Breast epithelium (tissue), 4 donors: ENCODE measurements at places on chromosomes 2 and 18.

- H3K27me3 ChIP-seq: no peaks in the 10 kb centered on the region
- no peaks in the 10 kb centered on the region for H3K36me3 ChIP-seq
- peak within 1 kb of the TSS; percentile 72 for H3K4me3 ChIP-seq
- no peaks in the 10 kb centered on the region for H3K4me1 ChIP-seq
- H3K27ac ChIP-seq: peak within 1 kb of the TSS; percentile 97
These were observed at the start of gene TMBIM1 for GRCh38 chr2:218292048-218293014. TSS of gene TMBIM1 (minus strand) at chr2:218292503. CDS start at chr2:218282141, 10,362 bp downstream.

GRCh38 chr2:198314559-198315153 lies 510.3 kb downstream of the PLCL1 start:
- no peaks in the 10 kb centered on the region for H3K27me3 ChIP-seq
- H3K27ac ChIP-seq: no peak overlapping the region
- H3K4me1 ChIP-seq: no peaks in the 10 kb centered on the region
- no peak overlapping the region for H3K4me3 ChIP-seq

DNA sequence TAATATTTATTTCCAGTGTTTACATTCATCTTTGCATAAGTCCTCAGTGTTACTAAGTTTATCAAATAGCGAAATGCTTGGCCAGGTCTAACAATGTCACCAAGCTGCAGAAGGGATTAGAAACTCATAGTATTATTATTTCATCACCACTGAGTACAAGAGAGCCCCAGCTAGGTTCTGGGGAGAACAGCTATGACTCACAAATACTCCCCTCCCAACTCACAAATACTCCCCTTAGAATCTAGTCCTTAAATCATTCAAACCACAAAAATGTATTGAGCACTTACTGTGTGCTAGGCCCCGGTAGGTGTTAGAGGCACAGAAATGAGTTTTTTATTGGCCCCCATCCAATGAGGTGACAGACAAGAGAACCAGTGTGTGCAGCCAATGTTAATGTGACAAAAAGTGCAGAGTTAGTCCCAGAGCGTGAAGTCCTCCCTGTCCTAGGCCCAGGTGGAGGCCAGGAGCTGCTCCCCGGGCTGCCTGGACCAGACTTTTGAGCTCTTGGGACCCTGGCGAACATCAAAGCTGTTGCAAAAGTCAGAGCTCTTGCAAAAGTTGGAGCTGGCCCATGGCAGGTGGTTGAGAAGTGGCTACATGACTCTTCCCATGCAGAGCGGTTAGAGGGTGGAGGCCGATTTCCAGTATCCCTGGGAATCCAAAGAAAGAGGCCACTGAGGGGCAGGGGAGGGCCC lies 9.8 kb downstream of the STEAP3 start:
- no peaks in the 10 kb centered on the region for H3K36me3 ChIP-seq
- H3K27ac ChIP-seq: no peak overlapping the region
- DNase-seq: no peak
- no peaks in the 10 kb centered on the region for H3K4me1 ChIP-seq

- H3K36me3 ChIP-seq: no peaks in the 10 kb centered on the region
- no peaks in the 10 kb centered on the region for H3K4me1 ChIP-seq
- no peaks in the 10 kb centered on the region for H3K27me3 ChIP-seq
- no peak overlapping the region for H3K27ac ChIP-seq
These were observed 125.3 kb upstream of the SLC39A10 start for GRCh38 chr2:195531754-195532153.

DNA sequence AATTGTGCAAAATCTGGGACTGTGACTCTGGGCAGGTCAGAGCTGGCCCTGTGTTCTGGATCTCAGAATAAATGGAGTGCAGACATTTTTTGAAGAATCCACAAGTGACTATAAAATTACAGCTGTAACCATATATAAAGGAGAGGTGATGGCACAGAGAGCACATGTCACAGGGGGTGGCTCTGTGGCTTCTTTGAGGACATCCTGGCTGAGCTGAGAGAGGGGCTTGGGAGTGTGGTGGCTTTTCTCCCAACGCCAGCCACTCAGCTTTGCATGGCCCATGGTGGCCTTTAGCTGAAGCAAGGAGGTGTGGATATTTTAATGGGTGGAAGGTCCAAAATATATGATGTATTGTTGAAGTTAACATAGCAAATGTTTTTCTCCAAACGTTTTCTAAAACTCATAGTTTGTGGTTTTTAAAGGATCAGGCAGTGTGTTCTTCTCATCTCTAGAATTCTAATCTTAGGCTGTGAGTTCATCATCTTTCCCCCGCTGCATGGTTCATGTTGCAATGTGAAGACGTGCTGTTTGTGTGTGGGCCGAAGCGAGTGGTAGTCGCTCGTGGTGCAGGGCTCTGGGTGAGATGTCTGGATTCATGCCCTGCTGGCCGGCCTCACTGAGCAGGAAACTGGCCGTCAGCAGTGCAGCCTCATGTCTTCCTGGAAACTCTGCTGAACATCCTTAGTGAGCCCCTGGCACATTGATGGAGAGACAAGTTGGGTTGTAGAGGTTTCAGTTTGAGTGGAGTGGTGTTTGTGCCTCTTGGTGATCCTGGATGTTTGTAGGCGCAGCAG lies 109.9 kb downstream of the ZNF236 start:
- no peaks in the 10 kb centered on the region for H3K27me3 ChIP-seq
- H3K4me3 ChIP-seq: no peak overlapping the region
- peaks cover 7% of the 10 kb centered on the region for H3K36me3 ChIP-seq
- DNase-seq: no peak
- no peaks in the 10 kb centered on the region for H3K4me1 ChIP-seq
- peak overlapping the region; percentile 38 for H3K27ac ChIP-seq

- no peaks in the 10 kb centered on the region for H3K27me3 ChIP-seq
- DNase-seq: no peak
- H3K27ac ChIP-seq: no peak overlapping the region
- H3K36me3 ChIP-seq: no peaks in the 10 kb centered on the region
- H3K4me1 ChIP-seq: peaks cover 11% of the 10 kb centered on the region
These were observed 1.2 kb downstream of the ME2 start for GRCh38 chr18:50880119-50880465.

DNA sequence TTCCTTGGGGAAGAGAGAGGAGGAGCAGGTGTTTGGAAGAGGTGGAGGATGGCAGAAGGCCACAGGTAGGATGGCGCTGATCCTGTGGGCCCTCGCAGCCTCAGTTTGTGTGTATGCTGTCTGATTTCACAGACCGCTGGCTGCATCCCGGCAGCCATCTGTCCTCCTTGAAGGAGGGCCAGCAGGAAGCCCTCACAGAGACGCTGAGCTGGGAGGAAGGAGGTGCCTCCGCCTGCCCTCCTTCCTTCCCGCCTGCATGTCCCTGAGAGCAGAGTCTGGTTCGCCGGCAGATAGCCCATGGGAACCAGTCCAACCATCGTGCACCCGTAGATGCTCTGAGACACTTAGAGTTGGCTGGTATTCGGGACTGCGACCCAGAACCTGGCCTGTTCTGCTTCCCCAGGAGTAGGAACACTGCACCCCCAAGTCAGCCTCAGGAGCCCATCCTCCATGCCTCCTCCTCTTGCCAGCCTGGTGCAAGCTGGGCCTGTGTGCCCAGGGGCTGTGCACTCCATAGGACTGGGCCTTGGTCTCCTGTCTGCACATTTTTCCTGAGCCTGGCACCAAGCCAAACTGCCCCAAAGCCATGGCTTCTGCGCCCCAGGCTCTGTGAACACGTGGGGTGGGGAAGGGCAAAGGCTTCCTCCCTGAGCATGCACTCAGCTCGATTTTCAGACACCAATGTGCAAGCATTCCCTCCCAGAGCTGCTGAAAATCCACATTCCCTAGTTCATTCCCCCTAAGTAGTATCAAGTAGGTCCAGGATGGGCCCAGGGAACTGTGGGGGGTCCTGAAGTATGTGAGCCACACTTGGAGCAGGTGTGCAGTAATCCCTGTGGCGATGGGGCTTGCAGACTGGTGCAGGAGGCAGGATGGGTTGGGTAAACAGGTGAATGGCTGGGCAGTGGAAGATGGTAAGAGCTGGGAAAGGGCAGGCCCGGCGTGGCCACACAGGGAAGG lies 115.6 kb downstream of the SEPTIN10 start:
- H3K4me3 ChIP-seq: no peak overlapping the region
- H3K4me1 ChIP-seq: no peaks in the 10 kb centered on the region
- no peaks in the 10 kb centered on the region for H3K27me3 ChIP-seq
- no peak for DNase-seq
- no peak overlapping the region for H3K27ac ChIP-seq
- no peaks in the 10 kb centered on the region for H3K36me3 ChIP-seq

DNA sequence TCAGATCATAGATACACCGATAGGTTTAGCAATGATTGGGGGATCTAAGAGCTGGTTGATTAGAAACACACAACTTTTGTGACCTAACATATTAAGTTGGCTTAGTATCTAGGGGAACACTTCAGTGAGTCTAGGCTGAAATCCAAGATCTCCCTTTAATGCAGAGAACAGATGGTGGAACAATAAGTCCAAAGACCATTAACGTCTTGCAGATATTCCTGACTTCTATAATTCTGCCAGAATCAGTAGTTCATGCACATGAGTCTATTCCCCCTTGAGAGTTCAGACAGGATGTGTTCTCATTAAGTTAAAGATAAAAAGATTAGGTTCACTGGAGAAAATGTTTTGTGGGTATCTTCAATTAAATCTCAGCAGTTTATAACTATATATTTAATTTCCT lies 506.5 kb downstream of the TSN start:
- DNase-seq: no peak
- H3K4me1 ChIP-seq: no peaks in the 10 kb centered on the region
- no peak overlapping the region for H3K27ac ChIP-seq
- H3K36me3 ChIP-seq: no peaks in the 10 kb centered on the region

DNA sequence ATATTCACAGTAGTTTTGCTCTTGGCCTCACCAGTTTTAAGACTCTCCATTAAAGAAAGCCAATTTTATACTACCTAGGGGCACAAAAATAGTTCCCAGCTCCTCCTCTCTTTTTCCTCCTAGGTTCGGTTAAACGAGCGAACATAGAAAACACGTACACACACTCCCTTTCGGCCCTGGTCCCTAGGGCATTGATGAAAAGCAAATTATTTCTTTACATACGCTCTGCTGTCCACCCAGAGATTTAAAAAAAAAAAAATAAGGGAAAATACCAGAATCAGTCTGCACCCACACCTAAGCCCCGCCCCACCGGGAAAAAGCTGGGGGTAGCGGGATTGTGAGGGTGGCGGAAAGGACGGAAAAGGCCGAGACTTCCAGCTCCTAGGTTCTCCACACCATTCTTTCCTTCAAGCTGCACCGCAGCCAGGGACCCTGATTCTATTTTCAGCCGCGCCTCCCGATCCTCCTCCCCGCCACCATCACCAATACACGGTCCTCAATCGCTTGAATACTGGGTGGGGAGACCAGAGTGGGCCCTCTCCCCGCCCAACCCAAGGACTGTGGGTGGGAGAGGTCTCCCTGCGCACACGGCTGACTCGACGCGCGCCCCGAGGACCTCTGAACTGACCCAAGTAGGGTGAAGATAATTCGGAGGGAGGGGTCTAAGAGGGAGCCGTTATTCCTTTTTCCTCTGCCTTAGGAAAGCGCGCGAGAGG lies 769 bp downstream of the ATF2 start:
- H3K27me3 ChIP-seq: no peaks in the 10 kb centered on the region
- H3K4me3 ChIP-seq: peak overlapping the region; percentile 91
- no peak for DNase-seq

GRCh38 chr18:62037012-62037742 lies 144.4 kb upstream of the RNF152 start:
- no peaks in the 10 kb centered on the region for H3K36me3 ChIP-seq
- no peak overlapping the region for H3K4me3 ChIP-seq
- H3K27me3 ChIP-seq: no peaks in the 10 kb centered on the region
- no peak for DNase-seq

- no peak for DNase-seq
- H3K4me1 ChIP-seq: no peaks in the 10 kb centered on the region
- no peaks in the 10 kb centered on the region for H3K27me3 ChIP-seq
- no peak overlapping the region for H3K27ac ChIP-seq
- no peaks in the 10 kb centered on the region for H3K36me3 ChIP-seq
These were observed 85.0 kb downstream of the TMEM247 start for GRCh38 chr2:46564350-46564749.

GRCh38 chr2:106534471-106534870 lies 47.3 kb downstream of the CD8B2 start:
- H3K27ac ChIP-seq: no peak overlapping the region
- no peaks in the 10 kb centered on the region for H3K36me3 ChIP-seq
- H3K27me3 ChIP-seq: no peaks in the 10 kb centered on the region
- no peaks in the 10 kb centered on the region for H3K4me1 ChIP-seq
- no peak for DNase-seq
- no peak overlapping the region for H3K4me3 ChIP-seq

DNA sequence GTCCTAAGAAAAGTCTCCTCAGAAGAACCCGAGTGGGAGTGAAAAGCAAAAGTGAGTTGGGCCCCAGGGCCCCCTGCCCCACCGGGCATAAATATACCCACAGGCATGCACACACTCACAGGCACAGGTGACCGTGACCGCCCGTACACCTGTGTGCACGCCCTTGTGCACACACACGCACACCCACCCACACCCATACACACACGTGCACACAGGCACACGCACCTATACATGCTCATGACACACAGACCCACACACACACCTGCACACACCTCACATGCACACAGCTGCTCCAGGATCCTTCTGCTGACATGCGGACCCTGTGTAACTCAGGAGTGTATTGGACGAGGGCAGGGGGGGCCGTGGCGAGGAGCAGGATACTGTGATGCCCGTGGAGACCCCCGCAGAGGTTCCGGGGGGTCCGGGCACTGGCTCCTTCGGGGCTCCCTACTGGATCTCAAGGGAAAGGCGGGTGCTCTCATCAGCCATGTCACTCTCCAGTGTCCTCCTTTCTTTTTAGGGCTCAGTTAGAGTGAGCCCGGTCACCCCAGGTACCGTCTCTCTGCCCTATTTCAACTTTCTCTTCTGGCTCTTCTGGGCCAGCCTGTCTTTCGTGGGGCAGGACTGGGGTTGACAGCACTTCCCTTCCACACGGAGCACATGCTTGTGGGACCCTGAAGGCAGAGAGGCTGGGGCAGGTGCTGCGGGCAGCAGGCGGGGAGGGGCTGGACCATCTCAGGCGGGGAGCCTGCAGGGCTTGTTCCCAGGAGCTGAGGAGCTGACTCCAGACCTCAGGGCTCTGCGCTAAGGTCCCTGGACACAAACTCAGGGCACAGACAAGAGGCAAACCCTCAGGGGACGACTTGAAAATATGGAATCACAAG lies 48.5 kb downstream of the TPO start:
- no peaks in the 10 kb centered on the region for H3K27me3 ChIP-seq
- no peak overlapping the region for H3K4me3 ChIP-seq
- no peak overlapping the region for H3K27ac ChIP-seq
- DNase-seq: no peak

DNA sequence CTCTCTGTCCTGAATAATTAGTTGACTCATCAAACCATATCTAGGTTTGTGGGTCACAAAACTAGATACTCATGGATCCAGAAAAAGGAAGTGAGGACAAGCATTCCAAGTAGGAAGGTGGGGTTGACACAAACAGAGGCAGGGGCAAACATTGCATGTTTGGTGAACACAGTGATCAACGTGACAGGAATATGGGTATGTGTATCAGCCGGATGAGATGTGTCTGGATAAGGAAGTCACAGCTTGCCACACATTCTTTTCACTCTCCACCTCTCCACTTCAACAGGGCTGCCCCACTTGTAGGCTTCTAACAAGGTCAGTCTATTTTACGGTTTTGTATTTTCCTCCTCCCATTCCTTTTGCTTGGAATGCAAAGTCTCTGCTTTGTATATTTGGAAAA lies 319.0 kb downstream of the CYRIA start:
- H3K27me3 ChIP-seq: no peaks in the 10 kb centered on the region
- no peaks in the 10 kb centered on the region for H3K36me3 ChIP-seq
- no peak for DNase-seq
- H3K4me1 ChIP-seq: no peaks in the 10 kb centered on the region
